ENCODE measurements at places on chromosomes 1 and 21.

GRCh38 chr21:33214056-33214455, 15.7 kb upstream of the IFNAR2 start:
- no peak for DNase-seq

- DNase-seq, result no peak
These were observed 345 bp downstream of the SLX9 start for GRCh38 chr21:44940116-44940631.

- DNase-seq, result no peak
These were observed 1.3 kb downstream of the AHDC1 start for GRCh38 chr1:27602462-27603308.

GRCh38 chr1:94309216-94309615, 71.8 kb upstream of the ARHGAP29 start:
- no peak for DNase-seq

DNA sequence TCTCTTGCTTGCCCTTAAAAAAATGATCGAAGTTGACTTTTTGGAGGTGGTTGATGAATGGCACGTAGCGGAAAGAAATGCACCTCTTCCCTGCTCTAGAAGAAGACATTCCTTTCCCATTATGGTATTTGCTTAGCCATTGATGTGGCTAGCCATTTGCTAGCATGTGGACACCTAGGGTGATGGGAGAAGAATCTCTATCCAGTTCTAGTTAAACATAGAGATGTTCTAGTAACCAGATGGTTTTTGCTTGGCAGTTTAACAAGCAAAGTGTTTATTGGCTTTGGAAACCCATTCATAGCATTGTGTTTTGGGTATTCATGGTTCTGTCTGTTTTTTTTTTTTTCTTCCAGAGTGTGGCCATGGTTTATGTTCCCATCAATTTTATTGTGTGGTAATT, 78.9 kb downstream of the KCNJ6 start:
- DNase-seq, result no peak

- no peak for DNase-seq
These were observed 26.3 kb downstream of the MYOG start for GRCh38 chr1:203059485-203059884.

- no peak for DNase-seq
These were observed 1.5 kb downstream of the RO60 start for GRCh38 chr1:193060938-193061337.

GRCh38 chr1:19429611-19430010, 55.7 kb downstream of the CAPZB start:
- no peak for DNase-seq

GRCh38 chr1:1024771-1025699, 5.1 kb downstream of the AGRN start:
- DNase-seq, result no peak

- no peak for DNase-seq
These were observed 27.7 kb upstream of the SDE2 start for GRCh38 chr1:226026833-226027232.
